Hindlimb muscle (tissue), 1 donor: ENCODE measurements at places on chromosomes 16 and 17.

DNA sequence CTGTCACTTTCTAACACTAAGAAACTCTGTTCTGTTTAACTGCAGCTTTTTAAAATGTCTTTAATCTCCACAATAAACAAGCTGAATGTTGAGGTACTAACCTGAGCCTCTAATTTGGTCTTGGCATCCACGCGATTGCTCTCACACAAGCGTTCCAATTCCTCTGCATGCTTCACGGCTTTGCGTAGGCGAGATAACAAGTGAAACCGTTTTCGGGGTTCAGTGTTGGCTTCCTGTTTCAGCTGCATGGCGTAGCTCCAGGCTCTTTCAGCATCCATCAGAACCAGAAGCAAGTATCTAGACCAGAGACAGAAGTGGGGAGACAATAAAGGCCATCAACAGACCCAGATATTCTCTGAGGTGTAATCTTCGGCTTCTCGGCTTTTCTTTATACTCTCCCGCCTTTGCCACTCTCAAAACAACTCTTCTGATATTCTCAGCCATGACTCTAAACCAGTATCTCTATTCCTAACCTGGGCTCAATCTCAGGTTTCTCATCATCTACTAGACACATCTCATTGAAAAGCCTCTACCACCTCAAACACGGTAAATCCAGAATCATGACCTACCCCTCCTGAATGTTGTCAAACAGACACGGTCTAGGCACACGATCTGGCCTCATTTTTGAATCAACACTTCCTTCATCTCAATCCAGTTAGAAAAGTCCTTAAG lies 8.3 kb downstream of the SRP68 start:
- no peak for DNase-seq

DNA sequence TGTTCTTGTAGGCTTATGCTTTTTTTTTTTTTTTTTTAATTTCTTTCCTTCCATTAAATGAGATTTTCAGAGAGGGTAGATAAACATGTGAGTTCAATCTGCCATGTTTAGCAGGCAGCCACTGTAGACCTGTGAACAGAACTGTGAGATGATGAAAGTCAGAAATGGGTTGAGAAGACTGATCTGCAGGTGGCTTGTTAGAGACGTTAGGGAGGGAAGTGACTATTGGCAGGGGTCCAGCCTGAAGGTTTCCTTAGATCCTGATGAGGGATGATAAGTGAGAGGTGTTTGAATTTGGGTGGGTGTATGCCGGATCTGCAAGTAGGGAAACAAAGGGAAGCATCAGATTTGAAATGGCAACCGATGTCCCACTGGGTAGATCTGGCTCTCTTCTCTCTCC lies 157.8 kb downstream of the HS3ST3B1 start:
- DNase-seq: no peak

GRCh38 chr16:729768-730665 lies 3.1 kb downstream of the HAGHL start:
- DNase-seq: no peak

GRCh38 chr16:12354296-12354833 lies 377.8 kb downstream of the SNX29 start:
- no peak for DNase-seq

DNA sequence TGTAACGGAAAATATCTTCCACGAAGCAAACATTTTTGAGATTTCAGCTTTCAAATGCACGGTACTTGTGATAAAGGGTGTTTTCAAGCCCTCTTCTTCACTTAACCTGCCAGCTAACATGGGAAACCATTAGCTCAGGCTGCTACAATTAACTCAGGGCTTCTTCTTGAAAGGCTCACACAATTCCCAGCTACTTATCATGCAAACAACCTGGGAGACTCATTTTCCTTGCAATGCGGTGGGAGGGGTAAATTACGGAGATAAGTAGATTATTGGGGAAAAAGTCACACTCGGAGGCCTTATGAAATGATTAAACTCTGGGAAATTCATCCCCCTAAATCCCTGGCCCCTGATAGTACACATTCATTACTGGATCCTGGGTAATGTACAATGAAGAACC lies 266.4 kb downstream of the STX8 start:
- DNase-seq: no peak

DNA sequence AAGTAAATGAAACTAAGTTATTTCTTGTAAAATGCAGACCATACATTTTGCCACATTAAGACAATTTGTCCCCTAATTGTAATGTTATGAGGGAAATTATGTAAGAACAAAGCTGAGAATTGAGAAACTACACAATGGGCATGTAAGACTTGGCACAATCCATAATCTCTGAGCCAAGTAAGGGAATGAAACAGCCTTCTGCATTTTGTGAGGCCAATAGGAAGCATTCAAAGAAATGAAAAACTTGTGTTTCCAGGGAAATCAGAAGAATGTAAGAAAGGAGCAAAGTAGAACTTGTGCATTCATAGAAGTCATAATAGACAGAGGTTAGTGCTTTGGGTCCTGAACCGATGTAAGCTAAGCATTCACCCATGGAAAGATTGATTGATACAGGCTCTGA lies 1.8 kb downstream of the KRTAP9-4 start:
- no peak for DNase-seq

GRCh38 chr16:30724641-30725417 lies 23.4 kb upstream of the PHKG2 start:
- no peak for DNase-seq

GRCh38 chr16:14302399-14303181 lies 231.5 kb downstream of the MRTFB start:
- DNase-seq: no peak

- DNase-seq: no peak
Observed at GRCh38 chr17:78889531-78889930, 13.5 kb downstream of the CEP295NL start.

GRCh38 chr16:57626420-57627170 lies 1.8 kb upstream of the ADGRG1 start:
- DNase-seq: no peak

DNA sequence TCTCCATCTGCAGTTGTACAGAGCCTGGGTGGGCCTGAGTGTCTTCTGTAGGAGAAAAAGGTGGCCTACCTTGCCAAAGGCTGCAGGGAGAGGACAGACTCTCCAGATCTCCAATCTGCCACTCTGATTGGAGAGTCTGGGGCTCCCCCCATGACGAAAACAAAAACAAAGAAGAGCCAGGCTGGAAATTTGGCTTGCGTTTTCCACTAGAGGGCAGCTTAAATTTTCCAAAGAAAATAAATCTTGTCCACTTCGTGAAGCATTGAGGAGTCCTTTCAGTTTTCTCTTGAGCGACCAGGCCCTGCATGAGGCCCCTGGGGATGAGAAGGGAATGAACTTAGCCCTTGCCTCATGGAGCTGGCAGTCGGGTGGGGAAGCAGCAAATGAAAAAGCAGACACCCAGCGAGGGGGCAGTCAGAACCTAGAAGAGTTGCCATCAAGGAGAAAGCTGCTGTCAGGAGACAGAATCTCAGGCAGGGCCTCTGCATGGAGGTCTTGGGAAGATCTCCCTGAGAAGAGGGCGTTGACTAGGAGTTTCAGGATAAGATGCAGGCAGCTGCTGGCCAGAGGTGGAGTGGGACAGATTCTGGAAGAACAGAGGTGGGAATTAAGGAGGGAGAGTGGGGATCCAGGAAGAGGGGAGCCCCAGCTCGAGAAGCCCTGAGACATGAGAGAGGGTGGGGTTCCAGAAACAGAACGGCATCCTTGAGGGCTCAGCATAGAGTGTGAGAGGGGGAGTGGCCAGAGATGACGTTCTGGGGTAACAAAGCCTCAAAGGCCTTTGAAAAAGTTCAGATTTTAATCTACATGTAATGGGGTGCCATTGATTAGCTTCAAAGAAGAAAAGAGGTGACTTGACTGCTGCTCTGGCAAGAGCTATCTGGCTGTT lies 8.4 kb upstream of the SHCBP1 start:
- peak; percentile 24 for DNase-seq

- no peak for DNase-seq
Observed at GRCh38 chr17:78159575-78160158, 8.7 kb upstream of the SYNGR2 start.

DNA sequence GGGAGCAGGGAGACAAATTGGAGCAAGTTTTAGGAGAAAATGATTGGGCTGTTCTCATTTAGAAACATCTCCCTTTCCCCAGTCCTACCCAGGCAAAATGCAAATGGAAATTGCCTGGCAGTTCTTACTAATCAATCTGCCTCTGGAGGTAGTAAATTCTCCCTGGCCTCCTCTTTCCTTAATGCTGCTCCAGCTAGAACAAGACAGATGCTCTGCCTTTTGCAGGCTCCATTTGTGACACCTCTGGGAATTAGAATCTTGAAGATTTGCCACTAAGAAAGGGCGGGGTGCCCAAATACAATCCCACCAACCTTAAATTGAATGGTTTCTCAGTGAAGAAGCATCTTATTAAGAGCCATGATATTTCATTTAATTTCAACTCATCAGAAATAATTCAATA lies 377.7 kb upstream of the CDH11 start:
- no peak for DNase-seq

GRCh38 chr16:17392857-17393692 lies 77.7 kb downstream of the XYLT1 start:
- DNase-seq: no peak

GRCh38 chr17:67435786-67436185 lies 58.7 kb downstream of the PITPNC1 start:
- no peak for DNase-seq

- no peak for DNase-seq
Observed at GRCh38 chr17:16013943-16014407, 14.4 kb downstream of the TTC19 start.

GRCh38 chr17:13416748-13417363 lies 184.9 kb downstream of the HS3ST3A1 start:
- DNase-seq: no peak

- peak; percentile 48 for DNase-seq
Observed at GRCh38 chr17:78873519-78874340, 29.3 kb downstream of the CEP295NL start.

DNA sequence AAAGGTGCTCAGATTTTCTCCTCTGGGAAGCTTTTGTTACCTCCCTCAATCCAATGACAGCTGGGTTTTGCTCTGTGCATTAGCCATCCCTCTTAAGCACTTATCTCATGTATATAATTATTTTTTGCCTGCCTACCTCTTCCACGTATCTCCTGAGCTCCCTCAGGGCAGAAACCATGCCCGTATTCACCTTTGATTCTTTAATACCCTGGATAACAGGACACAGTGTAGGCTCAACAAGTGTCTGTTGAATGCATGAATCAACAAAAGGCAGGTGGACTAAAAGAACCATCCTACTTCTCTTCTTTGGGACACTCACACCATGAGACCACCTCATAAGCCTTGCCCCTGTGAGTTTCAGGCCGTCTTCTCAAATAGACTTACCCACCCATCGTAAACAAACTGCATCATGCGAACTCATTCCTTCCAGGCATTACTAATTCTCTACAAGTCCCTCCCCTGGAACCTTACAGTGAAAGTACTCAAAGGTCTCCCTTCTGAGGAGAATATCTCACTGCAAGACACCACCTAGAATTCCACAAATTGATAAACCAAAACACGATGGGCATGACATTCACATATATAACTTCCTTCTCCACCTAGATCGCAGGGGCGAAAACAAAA lies 3.2 kb downstream of the ARHGAP17 start:
- DNase-seq: no peak

- no peak for DNase-seq
Observed at GRCh38 chr17:76642994-76643393, 563 bp downstream of the ST6GALNAC1 start.

DNA sequence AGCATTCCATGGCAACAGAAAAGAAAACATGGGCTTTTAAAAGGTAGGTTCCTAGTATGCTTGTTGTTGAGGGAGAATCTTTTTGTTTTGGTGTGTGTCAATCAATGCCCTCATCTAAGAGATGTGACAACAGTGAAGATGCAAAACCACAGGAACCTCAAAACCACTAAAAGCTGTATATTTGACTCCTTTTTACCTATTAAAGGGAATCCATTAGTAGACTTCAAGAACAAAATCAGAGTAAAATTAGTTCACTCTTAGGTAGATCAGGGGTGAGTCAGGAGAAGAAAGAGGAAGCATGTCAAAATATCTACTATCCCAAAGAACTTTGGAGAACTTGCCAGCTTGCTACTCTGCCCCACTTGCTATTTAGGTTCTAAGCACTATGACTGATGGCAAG lies 89.1 kb downstream of the CDK5R1 start:
- DNase-seq: no peak

GRCh38 chr16:84889066-84889465 lies 69.3 kb downstream of the CRISPLD2 start:
- DNase-seq: no peak

DNA sequence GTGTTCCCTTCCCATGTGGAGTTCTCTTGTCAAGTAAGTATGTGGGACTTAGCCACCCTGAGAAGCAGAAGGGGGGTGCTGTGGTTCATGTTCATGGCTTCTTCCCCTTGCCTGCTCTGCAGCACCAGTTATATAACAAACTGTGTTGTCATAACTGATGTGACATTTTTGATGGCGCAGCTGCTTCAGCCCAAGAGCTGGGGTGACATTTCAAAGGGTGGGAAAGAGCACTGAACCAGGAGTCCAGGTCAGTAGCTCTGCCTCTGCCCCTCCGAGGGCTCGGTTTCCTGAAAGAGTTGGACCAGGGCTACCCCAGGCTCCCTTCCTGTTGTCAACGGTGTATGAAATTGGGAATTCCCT lies 7.4 kb downstream of the GNAO1 start:
- DNase-seq: no peak

DNA sequence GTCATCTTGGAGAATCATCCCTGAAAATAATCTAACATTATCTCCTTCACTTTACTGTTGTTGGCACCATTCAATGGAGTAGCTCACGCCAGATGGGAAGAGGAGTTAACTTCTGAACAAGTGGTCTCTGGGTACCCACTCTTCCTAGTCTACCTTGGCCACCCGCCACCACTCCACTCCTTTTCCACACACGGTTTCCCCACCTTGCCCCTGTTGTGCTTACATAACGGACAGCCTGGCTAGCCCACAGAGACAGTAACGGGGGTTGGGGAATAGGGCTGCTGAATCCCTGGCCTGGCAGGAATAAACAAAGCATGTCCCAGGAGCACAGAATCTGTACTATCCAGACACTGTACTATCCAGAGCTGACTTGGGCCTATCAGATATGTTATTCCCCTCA lies 3.6 kb upstream of the MXRA7 start:
- DNase-seq: no peak

- DNase-seq: no peak
Observed at GRCh38 chr16:83907631-83908250, 8.8 kb downstream of the MLYCD start.

GRCh38 chr16:11972128-11972527 lies 4.4 kb upstream of the SNX29 start:
- no peak for DNase-seq

GRCh38 chr17:7932483-7932891 lies 481 bp downstream of the CNTROB start:
- peak; percentile 48 for DNase-seq
